ENCODE measurements at places on chromosomes 16 and 17. TPM values are rescaled to one million over a fixed set of nuclear protein-coding genes. Genes with fewer than 3 reads are reported as not detected.

TBC1D3I gene
- total RNA-seq = not detected

ESRP2 gene
- 42.7 TPM for total RNA-seq

DNA sequence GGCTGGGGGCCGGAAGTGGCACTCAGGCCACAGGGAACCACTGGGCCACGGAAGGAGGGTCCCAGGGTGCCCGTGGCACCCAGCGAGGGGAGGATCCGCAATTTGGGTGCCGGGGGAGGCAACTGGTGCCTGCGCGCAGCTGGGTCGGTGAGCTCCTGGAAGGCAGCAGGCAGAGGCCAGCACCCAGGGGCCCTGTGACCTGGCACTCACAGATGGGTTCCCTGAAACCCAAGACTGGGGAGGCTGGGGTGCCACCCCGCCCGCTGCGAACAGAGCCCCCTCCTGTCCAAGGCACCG is 663 bp downstream of the SSTR5 start:
- no peaks in the 10 kb centered on the region for H3K27me3 ChIP-seq
- H3K4me1 ChIP-seq = peaks cover 13% of the 10 kb centered on the region
- H3K4me3 ChIP-seq = peak overlapping the region; percentile 59
- DNase-seq = no peak
- no peak overlapping the region for H3K27ac ChIP-seq

GRCh38 chr16:56532714-56533113 is 12.9 kb upstream of the BBS2 start:
- no peaks in the 10 kb centered on the region for H3K27me3 ChIP-seq
- no peaks in the 10 kb centered on the region for H3K36me3 ChIP-seq
- H3K4me3 ChIP-seq = no peak overlapping the region
- H3K27ac ChIP-seq = no peak overlapping the region
- no peaks in the 10 kb centered on the region for H3K4me1 ChIP-seq
- DNase-seq = peak; percentile 67

GRCh38 chr17:63344383-63344782 is 101.7 kb downstream of the CYB561 start:
- no peak for DNase-seq
- no peak overlapping the region for H3K27ac ChIP-seq
- no peaks in the 10 kb centered on the region for H3K27me3 ChIP-seq
- H3K36me3 ChIP-seq = no peaks in the 10 kb centered on the region

DNA sequence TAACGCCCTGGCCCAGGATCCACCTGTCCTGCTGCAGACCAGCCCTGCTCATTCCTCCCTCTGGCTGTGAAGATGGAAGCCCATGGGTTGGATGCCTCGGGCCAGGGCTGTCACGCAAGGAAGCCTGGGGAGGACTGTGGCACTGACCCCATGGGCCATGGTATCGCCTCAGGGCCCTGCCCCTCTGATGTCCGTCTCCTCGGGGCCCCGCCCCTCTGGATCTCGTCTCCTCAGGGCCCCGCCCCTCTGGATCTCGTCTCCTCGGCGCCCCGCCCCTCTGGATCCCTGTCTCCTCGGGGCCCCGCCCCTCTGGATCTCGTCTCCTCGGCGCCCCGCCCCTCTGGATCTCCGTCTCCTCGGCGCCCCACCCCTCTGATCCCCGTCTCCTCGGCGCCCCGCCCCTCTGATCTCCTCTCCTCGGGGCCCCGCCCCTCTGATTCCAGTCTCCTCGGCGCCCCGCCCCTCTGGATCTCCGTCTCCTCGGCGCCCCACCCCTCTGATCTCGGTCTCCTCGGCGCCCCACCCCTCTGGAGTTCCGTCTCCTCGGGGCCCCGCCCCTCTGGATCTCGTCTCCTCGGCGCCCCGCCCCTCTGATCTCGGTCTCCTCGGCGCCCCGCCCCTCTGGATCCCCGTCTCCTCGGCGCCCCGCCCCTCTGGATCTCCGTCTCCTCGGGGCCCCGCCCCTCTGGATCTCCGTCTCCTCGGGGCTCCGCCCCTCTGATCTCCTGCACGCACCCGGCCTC is 24.0 kb downstream of the METRNL start:
- H3K27ac ChIP-seq = no peak overlapping the region
- no peaks in the 10 kb centered on the region for H3K36me3 ChIP-seq
- no peak overlapping the region for H3K4me3 ChIP-seq
- DNase-seq = peak; percentile 83
- H3K4me1 ChIP-seq = peaks cover 11% of the 10 kb centered on the region

- H3K4me3 ChIP-seq = no peak overlapping the region
- H3K27ac ChIP-seq = no peak overlapping the region
- H3K36me3 ChIP-seq = no peaks in the 10 kb centered on the region
These were observed 1631.0 kb downstream of the CDH8 start for GRCh38 chr16:60405286-60405685.

- peak; percentile 61 for DNase-seq
- H3K4me1 ChIP-seq = peaks cover 20% of the 10 kb centered on the region
These were observed 60.1 kb downstream of the AIPL1 start for GRCh38 chr17:6374761-6375312.
